Karpas-422 (cell line): ENCODE measurements at places on chromosomes 3 and 15. TPM values are rescaled to one million over a fixed set of nuclear protein-coding genes. Genes with fewer than 3 reads are reported as not detected.

DNA sequence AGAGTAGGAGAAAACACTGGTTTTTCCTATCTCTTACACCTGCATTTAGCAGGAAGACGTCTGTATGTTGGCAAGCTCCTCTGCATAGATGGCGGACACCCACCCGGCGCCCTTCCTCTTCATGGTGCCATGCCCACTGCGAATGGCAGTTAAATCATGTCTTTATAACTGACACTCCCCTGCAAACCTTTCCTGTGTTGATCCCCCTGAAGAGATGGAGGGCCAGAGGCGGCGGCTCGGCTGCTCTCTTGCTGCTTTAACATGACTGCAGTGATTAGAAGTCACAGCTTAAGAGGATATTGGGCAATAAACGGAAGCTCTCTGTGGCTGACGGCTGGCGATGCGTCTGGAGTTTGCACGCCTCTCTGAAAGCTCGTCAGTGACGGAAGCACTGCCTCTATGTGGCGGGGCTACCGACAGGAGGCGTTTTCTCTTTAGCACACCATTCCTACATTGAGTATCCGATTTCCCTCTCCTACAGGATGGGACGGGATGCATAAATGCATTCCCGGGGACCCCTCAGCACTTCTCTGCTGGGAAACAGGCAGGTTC is 25.5 kb upstream of the SNRPA1 start:
- DNase-seq, result peak; percentile 63

GRCh38 chr3:23183731-23184130 is 19.4 kb upstream of the UBE2E2 start:
- DNase-seq, result peak; percentile 54

GRAMD2A gene
- not detected in 2 replicates for total RNA-seq

GRCh38 chr3:101873619-101874018 is 24.3 kb downstream of the NFKBIZ start:
- DNase-seq, result no peak

PTH1R gene
- total RNA-seq, result not detected in 2 replicates

DNA sequence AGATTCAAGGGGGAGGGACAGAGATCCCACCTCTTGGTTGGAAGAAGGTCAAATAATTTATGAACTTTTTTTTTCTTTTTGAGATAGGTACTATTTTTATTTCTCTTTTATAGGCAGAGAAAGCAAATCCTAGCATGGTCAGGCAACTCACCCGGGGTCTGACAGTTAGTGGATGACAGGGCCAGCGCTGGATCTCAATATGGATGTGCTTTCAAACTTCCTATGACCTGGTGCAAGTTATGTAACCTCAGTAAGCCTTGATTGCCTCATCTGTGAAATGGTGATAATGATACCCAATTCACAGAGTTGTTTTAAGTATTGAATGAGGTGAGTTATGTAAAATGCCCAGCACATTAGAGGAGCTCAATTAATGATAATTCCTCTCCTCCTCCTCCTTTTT is 86.8 kb upstream of the MEF2A start:
- no peak for DNase-seq

GRCh38 chr15:71153823-71154524 is 38.7 kb downstream of the THSD4 start:
- DNase-seq, result no peak

DNA sequence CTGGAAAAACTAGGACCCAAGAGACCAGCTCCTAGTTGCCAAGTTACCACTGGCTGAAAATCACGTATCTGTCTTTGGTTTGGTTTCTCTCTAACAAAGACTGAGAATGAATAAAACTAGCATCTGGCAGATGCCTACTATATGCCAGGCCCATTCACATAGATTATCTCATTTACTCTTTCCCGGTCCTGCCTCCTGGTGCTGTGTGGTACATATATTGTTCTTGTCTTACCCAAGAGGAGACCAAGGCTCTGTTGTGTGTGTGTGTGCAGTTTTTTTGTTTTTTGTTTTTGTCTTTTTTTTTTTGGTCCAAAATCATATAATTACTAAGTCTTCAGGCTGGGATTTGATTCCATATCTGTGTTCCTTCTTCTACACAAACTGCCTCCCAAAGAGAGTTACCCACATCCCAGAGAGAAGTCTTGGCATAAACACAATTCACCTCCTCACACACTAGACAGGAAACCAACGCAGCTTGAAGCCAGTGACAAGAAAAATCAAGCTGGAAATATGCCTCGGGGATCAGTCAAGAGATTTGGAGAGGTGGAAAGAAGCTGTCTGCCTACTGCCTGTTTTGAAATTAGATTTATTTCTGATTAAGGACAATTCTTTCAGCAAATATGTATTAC is 891 bp downstream of the AHSG start:
- no peak for DNase-seq

DNA sequence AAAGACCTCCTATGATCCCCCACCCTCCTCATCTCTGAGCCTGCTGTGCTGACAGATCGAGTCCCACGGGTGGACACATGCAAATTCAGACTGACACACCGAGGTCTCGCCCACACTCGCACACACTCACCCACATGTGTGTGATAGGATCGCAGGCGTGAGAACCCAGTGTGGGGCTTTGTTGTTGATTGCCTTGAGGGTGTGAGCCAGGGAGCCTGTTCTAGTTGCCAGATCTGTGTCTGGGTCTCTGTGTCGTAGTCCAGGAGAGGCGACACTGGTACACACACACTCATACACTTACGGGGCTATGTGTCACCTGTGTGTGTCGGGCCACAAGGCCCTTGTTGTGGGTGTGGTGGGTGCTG is 2.0 kb downstream of the EPHB3 start:
- DNase-seq, result no peak

DNA sequence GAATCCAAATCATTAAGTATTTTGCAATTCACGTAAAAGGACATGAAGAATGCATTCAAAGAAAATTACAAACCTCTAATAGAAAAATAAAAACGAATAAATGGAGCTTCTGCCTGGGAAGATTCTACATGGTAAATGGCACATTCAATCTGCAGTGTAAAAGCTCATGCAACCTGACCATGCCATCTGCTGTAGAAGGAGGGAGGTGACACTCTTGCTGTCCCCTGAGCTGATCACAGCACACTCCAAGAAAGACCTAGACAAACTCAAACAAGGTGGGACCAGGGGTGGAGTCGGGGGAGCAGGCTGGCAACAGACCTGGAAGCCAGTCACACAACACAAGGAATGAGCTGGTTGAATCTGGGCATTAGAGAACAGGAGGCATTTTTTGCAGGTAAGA is 101.8 kb downstream of the BDH1 start:
- peak; percentile 74 for DNase-seq

GRCh38 chr3:162269636-162270458 is 773.2 kb downstream of the OTOL1 start:
- no peak for DNase-seq

DNA sequence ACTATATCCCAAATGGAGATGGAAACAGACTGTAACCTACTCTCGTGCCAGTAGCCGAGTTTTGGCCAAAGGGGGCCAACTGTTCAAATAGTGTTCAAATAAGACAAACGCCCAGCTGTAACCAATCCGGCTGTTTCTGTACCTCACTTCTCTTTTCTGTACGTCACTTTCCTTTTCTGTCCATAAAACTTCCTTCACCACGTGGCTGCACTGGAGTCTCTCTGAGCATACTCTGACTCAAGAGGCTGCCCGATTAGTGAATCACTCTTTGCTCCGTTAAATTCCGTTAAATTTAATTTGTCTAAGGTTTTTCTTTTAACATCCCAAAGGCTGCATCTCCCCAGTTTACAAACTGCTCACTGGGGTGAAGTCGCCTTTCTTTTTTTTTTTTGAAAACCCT is 219.2 kb upstream of the P2RY1 start:
- no peak for DNase-seq

DNA sequence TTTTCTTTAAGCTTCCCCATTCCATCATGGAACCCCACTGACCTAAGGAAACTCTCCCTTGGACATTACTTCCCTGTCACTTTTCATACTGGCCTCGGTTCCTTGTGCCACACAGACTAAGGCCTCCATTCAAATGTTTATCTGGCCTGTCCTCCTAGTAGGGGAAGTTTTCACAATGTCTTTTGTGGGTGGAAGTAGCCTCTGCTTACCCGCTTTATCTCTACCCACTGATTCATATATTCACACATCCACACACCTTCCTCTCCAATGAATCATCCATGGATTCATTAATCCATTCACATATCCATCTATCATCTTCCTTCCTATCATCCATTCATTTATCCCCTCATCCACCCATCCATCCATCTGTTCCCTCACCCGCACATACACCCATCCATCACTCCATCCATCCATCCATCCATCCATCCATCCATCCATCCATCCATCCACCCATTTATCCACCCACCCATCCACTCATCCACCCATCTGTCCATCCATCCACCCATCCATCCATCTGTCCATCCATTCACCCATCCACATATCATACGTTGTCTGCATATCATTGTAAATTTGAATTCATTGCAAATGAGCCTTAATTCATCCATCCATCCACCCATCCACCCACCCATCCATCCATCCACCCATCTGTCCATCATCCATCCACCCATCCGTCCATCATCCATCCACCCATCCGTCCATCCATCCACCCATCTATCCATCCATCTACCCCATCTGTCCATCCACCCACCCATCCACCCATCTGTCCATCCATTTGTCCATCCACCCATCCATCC is 49.1 kb downstream of the IQSEC1 start:
- DNase-seq, result no peak

OSTN gene
- not detected in 2 replicates for total RNA-seq

GRCh38 chr3:133486658-133487057 is 86.8 kb downstream of the BFSP2 start:
- DNase-seq, result peak; percentile 47

DNA sequence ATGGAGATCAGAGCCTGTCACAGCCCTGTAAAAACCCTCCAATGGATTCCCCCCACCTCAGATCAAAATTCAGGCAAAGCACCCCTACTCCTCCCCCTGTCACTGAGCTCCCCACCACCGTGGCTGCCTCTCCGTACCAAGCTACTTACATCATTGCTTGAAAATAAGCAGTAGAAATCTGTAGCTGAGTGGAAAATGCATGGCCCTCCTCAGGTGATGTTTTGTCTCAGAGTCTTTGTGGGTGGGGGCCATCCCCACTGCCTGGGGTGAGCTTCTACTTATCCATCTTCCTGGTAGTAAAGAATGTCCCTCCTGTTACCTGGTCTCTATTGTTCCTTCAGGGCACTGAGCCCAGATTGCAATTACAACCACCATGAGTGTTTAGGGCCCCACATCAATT is 34.5 kb downstream of the SLCO2A1 start:
- DNase-seq, result no peak

ADGRG7 gene
- total RNA-seq, result not detected in 2 replicates

SLITRK3 gene
- total RNA-seq, result not detected in 2 replicates

GRCh38 chr3:8239718-8240695 is 261.6 kb upstream of the LMCD1 start:
- peak; percentile 78 for DNase-seq

- DNase-seq, result no peak
Observed at GRCh38 chr3:33062866-33063265, 34.1 kb downstream of the GLB1 start.

DNA sequence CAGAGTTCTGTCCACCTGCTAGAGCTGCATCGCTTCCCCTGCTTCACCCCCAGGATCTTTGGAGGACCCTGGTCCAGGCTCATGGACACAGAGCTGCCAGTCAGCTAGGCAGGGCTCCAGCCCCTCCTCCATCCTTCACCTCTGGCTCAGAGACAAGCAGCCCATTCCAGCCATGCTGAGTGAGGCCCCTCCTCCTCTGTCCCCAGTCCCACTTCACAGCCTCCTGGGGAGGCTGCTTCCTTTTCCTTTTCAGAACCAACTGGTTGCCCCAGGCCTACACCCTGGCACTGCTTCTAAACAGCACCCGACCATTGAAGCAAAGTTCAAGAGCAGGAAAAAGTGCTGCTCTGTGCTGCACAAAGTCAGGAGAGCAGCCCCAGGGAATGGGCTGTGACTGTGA is 22.2 kb downstream of the IQSEC1 start:
- no peak for DNase-seq

ALPK3 gene
- under 0.01 and 0.07 TPM in 2 replicates for total RNA-seq

- DNase-seq, result no peak
Observed at GRCh38 chr3:54621184-54621583, 306.7 kb downstream of the LRTM1 start.
